ENCODE measurements at places on chromosomes 4 and X.

GRCh38 chrX:65635822-65636221 is 31.6 kb upstream of the MSN start:
- DNase-seq, result no peak

- DNase-seq, result no peak
These were observed 30.3 kb upstream of the IL13RA2 start for GRCh38 chrX:115047715-115048114.

DNA sequence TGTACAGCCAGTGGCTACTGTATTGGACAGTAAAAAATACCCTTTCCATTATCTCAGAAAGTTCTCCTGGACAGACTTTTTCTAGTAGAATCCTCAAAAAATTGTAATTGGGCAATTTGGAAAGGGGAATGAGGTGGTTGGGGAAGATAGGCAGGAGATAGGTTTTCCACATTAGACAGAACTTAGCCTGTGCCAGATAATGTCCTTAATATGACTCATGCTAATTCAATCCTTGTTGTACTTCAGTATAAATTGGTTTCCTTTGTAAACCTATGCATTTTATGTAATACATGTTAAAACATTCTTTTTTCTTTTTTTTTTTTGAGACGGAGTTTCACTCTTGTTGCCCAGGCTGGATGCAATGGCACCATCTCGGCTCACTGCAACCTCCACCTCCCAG is 8.9 kb downstream of the EIF4E start:
- no peak for DNase-seq

DNA sequence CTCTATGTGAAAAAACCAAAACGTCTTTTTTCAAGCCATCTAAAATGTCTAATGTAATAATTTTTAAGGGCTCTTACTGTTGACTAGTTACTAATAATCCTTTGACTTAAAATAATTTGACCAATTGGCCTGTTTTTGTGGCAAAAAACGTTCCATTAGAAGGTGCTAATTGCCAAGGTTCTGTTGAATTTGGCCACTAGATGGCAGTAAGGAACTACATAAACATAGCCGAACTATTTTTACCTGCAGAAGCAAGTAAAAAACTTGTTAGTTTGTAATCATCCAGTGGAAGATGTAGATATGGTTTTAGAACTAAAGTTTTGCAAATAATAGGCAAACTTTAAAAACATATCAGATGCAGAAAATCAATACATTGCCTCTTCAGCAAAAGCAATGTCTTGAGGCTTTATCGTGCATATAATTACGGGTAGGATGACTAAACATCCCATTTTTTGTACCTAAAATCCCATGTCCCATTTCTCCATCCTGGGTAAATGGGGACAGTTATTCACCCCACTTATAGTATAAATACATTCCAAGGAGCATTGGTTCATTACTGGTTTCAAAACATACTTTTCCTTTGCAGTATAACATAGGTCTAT is 57.6 kb downstream of the PROM1 start:
- DNase-seq, result no peak

DNA sequence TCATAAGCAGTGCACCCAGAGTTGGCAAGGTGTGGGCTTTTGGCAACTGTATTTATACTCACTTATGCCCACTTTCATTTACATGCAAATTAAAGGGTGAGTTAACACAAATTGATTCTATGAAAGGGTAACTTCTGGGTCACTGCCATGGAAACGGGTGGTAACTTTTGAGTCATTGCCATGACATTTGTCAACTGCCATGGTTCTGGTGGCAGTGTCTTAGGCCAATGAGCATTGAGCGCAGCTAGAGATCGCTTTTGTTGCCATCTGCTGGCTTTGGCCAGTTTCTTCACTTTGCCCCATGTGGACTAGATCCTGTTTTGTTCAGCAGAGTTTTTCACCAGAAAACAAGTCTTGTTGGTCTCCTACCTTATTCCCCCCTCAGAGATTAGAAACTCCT is 170.8 kb upstream of the NUDT6 start:
- no peak for DNase-seq

GRCh38 chr4:72326692-72327632 is 242.1 kb downstream of the ADAMTS3 start:
- DNase-seq, result no peak
